Stimulated activated CD4-positive, alpha-beta T cell treated with anti-CD3 and anti-CD28 coated beads, Interleukin-15, amount 100 ng/mL, for 48 hours (primary cell): ENCODE measurements at places on chromosomes 6 and 20.
A peak's percentile ranks its signal among the peaks of the same experiment; 100 is the strongest.

GRCh38 chr6:31572041-31572911 is at the start of gene LTA:
TSS of gene LTA (plus strand) at chr6:31572289. CDS start at chr6:31572743, 454 bp downstream.
- DNase-seq, result peak; percentile 78

GRCh38 chr6:118186672-118187567 is 279.9 kb downstream of the SLC35F1 start:
- no peak for DNase-seq

DNA sequence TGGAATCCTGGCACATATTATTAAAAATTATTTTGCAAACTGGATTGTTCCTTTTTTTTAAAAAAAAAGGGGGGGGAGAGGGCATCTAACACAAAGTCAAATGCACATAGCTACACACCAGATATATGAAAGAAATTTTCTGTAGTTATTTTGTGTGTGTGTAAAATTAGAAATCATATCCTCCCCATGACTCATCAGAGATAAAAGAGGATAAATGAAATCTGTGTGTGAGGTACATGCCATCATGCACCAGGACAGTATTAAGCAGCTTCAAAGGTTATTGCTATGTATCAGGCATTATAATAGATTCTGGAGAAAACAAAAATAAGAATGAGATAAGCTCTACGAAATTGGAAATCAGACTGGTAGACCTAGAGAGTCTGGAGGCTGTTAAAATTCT is 5.2 kb downstream of the BTBD9 start:
- DNase-seq, result no peak

DNA sequence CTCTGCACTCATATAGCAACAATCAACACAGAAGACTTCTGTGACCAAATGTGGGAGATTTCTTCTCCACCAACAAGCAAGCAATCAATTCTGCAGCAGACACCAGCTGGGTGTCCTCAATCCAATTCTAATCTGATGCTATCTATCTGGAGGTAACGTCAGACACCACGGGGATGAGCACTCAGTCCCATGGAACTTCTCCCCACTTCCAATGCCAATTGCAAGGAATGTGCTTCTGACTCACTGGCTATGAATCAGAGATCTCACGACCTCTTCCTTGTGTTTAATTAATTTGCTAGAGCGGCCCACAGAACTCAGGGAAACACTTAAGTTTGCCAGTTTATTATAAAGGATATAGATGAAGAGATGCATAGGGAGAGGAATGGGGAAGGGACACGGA is 103.5 kb upstream of the SIRPG start:
- DNase-seq, result no peak

DNA sequence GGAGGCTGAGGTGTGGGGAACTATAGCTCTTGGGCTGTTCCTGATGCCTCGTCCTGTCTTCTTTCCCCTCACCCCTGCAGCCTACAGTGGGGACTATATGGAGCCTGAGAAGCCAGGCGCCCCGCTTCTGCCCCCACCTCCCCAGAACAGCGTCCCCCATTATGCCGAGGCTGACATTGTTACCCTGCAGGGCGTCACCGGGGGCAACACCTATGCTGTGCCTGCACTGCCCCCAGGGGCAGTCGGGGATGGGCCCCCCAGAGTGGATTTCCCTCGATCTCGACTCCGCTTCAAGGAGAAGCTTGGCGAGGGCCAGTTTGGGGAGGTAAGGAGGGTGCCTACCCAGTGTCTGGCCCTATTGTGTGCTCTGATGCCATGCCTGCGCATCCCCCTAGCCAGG is 11.5 kb upstream of the GTF2H4 start:
- DNase-seq, result no peak

GRCh38 chr6:3370361-3371221 is 86.3 kb downstream of the SLC22A23 start:
- no peak for DNase-seq

DNA sequence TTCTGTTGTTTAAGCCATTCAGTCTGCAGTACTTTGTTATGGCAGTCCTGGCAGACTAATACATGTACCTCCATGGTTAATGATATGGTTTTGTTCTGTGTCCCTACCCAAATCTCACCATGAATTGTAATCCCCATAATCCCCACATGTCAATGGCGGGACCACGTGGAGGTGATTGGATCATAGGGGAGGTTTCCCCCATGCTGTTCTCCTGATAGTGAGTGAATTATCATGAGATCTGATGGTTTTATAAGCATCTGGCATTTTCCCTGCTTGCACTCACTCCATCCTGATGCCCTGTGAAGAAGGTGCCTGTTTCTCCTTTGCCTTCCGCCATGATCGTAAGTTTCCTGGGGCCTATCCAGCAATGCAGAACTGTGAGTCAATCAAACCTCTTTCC is 57.5 kb upstream of the NT5E start:
- no peak for DNase-seq

DNA sequence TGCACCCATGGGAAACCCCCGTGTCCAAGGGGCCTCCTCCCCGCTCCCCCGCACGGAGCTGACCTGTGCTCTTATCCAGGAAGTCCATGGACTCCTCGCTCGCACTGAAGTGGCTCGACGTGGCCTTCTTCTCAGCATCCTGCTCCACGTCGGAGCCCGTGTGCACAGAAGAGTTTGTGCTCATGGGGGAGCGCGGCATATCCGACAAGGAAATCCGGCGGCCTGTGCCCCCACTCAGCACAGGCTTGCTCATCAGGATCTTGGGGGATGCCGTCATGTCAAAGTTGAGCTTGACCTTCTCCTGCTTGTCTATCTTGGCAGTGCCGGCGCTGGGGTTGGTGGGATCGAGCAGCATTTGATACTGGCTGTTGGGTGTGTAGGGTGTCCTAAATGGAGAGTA is 80.2 kb downstream of the ZMYND8 start:
- DNase-seq, result no peak

GRCh38 chr6:119170447-119171087 is 92.1 kb upstream of the FAM184A start:
- DNase-seq, result no peak

- DNase-seq, result no peak
Observed at GRCh38 chr6:90460051-90460450, 126.8 kb downstream of the MAP3K7 start.

DNA sequence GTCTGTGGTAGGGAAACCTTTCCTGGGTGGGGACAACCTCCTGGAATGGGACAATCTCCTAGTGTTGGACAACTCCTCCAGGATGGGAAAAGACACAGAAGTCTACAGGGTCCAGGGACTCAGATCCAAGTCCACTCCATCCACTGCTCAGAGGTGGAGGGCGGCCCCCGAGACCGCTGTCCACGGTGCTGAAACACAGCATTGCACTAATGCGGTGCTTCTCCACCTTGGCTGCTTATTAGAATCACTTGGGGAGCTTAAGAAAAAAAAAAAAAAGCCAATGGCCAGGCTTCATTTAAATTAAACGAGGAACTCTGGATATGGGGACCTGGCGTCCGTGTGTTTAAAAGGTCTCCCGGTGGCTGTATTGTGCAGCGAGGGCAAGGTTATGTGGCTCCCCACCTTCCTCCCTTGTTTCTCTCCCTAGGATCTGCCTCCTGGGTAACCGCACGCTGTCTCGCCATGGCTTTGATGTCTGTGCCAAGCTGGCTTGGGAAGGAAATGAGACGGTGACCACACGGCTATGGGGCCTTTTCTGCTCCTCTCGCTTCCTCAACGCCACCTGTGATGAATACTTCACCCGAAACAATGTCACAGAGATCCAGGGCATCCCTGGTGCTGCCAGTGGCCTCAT is 12.0 kb downstream of the SLC12A5 start:
- DNase-seq, result no peak

DNA sequence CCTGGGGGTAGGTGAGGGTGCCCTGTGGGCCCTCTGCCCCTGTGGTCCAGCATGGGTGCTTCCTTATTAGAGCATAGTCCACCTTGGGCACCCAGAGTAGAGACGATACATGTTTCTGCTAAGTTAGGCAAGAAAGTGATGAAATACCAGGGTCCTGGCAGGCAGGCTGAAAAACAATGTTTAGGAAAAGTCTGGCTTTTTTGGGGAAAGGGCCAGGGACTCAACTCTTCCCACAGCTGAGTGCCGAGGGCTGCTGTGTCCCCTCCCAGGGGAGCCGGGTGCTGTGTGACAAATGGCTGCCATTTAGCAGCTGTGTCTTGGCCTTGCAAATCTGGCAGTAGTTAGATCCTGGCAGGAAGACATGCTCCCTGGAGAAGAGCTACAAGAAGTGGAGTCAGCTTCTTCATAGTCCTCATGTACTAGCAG is 61.5 kb downstream of the RREB1 start:
- no peak for DNase-seq

- no peak for DNase-seq
Observed at GRCh38 chr20:48056218-48056617, 270.9 kb upstream of the SULF2 start.

GRCh38 chr6:117449549-117450439 is 24.1 kb upstream of the ROS1 start:
- DNase-seq, result peak; percentile 55

GRCh38 chr20:25280051-25280573 is 32.2 kb downstream of the PYGB start:
- no peak for DNase-seq

- DNase-seq, result no peak
Observed at GRCh38 chr6:115004982-115005381, 662.2 kb upstream of the HS3ST5 start.

GRCh38 chr6:31978831-31979230 is 3.0 kb upstream of the C4A start:
- DNase-seq, result no peak

DNA sequence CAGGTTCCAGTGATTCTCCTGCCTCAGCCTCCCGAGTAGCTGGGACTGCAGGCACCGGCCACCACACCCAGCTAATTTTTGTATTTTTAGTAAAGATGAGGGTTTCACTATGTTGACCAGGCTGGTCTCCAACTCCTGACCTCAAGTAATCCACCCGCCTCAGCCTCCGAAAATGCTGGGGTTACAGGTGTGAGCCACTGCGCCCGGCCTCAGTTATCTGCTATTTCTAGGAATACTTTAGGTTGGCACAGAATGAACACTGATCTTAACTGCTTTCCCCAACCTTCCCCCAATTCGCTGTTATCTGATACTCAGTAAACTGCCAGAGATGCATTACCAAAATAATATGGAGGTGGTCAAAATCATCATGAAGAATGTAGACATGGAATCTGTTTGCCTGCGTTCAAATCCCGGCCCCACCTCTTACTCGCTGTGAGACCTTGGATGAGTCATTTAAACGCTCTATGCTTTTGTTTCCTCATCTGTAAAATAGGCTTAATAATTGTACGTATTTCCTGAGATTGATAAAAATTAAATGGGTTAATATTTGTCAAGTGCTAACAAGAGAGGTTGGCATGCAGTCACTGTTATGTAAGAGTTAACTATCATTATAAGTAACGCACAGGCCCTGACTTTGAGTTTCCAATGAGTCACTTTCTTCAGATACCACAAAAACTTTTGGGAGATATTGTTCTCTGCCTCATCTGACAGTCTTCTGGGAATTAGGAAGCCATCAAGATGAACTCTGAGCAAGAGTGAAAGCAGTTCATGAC is 44.5 kb upstream of the NCOA3 start:
- DNase-seq, result no peak

- DNase-seq, result no peak
Observed at GRCh38 chr20:36035745-36036144, 67.4 kb downstream of the CNBD2 start.

- no peak for DNase-seq
Observed at GRCh38 chr20:834151-834746, 734 bp downstream of the FAM110A start.

DNA sequence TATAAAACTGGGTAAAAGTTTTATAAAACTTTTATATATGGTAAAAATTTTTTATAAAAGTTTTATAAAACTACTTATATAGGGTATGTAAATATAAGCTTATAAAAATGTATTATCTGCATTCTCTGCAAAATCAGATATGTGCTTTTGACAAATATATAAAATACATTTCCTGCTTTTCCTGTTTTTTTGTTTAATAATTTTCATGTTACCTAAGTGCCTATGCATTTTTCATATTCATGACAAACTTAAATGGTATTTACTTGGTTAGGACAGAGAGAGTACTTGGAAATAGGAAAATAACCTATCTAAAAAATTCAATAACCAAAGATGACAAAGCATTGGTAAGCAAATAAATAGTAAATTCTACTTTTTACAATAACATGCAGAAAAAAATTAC is 41.2 kb downstream of the ADGRG6 start:
- no peak for DNase-seq

- no peak for DNase-seq
Observed at GRCh38 chr20:48638546-48638945, 189.3 kb downstream of the PREX1 start.

- no peak for DNase-seq
Observed at GRCh38 chr6:157300006-157300405, 23.3 kb downstream of the TMEM242 start.

GRCh38 chr6:122853259-122853995 is 64.4 kb downstream of the SMPDL3A start:
- DNase-seq, result no peak

DNA sequence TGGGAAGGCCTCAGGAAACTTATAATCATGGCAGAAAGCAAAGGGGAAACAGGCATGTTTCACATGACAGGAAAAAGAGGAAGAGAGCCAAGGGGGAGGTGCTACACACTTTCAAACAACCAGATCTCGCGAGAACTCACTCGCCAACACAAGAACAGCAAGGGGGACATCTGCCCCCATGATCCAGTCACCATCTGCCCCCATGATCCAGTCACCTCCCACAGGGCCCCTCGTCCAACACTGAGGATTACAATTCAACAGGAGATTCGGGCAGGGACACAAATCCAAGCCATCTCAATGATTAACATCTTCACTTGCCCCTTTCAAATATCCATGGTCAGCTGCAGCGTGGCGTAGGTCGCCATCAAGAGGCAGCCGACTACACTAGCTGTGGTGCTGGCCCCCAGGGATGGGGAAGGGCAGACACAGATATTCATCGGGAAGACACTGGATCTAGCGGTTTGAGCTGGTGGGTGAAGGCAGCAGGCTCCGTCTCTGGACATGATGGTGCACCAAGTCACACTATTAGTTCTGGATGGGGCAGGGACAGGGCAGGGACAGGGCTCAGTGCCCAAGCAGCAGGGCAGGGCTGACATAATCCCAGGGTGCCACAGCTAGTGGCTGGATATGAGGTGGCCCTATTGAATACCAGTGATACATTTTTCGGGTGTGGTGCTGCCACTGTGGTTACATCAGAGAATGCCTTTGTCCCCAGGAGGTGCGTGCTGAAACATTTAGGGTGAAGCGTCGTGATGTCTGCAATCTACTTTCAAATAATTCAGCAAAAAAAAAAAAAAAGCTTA is 31.6 kb downstream of the TUBB2B start:
- no peak for DNase-seq

DNA sequence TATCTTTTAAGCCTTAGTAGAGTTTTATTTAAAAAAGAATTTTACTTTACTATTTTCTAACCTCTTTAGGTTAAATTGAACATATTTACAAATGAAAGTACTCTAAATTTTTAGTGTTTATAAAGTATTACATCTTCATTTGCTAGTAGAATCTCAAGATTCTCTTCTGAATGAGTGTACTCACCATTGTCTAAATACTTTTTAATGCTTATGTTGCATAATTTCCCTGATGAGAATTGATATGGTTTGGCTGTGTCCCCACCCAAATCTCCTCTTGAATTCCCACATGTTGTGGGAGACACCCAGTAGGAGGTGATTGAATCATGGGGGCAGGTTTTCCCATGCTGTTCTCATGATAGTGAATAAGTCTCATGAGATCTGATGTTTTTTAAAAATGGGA is 53.6 kb downstream of the VIP start:
- no peak for DNase-seq

GRCh38 chr6:37602801-37603200 is 94.9 kb downstream of the MDGA1 start:
- no peak for DNase-seq

GRCh38 chr20:23246717-23247664 is 103.6 kb upstream of the NXT1 start:
- no peak for DNase-seq

GRCh38 chr6:54254886-54255285 is 53.4 kb upstream of the TINAG start:
- DNase-seq, result no peak
